Mesangial cell (primary cell): ENCODE measurements at places on chromosomes 11 and 22. TPM values are rescaled to one million over a fixed set of nuclear protein-coding genes. Genes with fewer than 3 reads are reported as not detected.

The OR4A16 gene
- not detected in 2 replicates for total RNA-seq

The GLYAT gene
- total RNA-seq, result not detected in 2 replicates

The LGALS1 gene
- 1,545 and 4,007 TPM in 2 replicates for total RNA-seq

The CCDC86 gene
- total RNA-seq, result 49.3 and 59.6 TPM in 2 replicates

The SPON1 gene
- 0.33 and 3.5 TPM in 2 replicates for total RNA-seq
